ENCODE measurements at places on chromosomes 11 and 22.

DNA sequence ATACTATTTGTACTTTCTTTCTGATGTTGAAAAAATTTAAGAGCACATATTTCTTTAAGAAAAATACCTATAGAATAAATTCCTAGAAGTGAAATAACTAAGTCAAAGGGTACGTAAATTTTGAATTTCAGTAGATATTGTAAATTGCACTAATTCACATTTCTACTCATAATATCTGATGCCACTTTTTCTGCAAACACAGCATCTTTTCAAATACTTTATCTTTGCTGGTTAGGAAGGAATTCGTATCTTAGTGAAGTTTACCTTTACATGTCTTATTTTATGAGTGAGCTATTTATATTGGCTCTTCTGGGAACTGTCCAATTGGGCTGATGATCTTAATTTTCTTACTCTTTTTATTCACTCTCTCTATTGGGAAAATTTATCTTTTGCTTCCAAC, 148.2 kb downstream of the DDX10 start:
- DNase-seq: no peak

DNA sequence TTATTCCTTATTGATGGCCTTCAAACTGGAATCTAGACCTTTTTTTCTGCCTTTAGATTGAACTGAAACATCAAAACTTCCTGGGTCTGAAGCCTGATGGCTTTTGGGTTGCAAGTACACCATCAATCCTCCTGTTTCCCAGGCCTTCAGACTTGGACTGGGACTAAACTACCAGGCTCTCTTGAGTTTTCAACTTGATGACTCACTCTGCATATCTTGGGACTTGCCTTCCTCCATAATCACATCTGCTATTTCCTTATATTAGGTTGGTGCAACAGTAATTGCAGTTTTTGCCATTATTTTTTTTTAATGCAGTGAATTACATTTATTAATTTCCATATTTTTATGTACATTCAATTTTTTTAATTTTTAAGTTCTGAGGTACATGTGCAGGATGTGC, 7.0 kb downstream of the OR51B5 start:
- no peak for DNase-seq

DNA sequence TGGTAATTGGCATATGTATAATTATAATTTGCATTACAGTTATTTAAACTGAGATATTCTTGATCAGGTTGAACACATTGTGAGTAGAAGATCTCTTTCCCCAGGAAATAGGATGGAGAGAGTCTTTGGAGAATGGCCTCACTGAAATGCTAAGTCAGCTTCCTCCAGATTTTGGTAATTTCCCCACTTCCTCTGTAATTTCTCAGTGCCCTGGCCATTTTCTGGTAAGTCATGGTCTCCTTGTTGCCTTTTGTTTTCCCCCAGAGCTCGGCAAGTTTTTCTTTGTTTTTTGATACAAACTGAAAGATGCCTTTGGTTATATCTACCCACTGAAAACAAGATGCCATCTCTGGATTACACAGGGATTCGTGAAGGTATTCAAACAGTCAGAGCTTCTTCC, 12.8 kb upstream of the FBXO3 start:
- DNase-seq: no peak

- peak; percentile 81 for DNase-seq
Measured at GRCh38 chr11:2885678-2886081, at the start of gene CDKN1C. TSS of gene CDKN1C (minus strand) at chr11:2885775. CDS start at chr11:2885456, 319 bp downstream.

DNA sequence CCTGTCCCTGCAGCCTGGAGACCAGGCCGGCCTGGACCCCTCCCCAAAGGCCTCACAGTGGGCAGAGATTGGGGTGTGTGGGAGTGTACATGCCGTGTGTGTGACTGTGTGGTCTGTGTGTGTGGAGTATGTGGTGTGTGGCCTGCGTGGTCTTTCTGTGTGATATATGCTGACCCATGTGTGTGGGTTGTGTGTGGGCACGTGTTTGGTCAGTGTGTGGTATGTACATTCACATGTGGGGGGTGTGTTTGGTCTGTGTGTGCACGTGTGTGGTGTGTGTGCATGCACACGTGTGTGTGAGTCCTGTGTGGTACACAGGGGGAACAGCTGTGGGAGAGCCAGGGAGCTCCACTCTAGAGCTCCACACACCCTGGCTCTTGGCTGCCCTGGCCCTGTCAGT, 1185.1 kb downstream of the BRD1 start:
- no peak for DNase-seq

DNA sequence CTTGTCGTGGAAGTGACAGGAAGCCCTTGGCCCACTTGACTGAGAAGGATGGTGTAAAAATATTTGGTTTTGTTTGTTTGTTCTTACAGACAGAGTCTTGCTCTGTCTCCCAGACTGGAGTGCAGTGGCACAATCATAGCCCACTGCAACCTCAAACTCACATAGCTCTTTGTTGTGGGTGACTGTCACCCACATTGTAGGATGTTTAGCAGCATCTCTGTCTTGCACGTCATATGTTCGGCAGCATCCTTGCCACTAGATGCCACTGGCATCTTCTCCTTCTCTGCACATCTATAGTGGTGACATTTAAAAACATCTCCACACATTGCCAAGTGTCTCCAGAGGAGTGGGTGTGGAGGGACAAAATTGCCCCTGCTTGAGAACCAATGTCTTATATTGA, 56.8 kb downstream of the PRR5L start:
- DNase-seq: no peak

DNA sequence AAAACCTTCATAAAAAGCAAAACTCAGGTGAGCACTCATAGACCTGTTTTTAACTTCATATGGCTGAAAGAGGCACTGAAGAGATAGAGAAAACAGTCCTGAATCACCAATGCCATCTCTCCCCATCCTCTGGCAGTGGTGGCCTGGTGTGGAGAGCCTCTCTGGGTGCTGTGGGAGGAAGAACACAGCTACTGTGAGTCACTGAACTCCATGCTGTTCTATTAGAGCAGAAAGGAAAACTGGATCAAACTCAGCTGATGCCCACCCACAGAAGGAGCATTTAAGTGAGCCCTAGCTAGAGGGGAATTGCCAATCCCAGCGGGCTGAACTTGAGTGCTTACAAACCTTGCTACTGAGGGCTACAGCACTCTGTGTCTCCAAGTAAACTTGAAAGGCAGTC, 115.3 kb upstream of the SESN3 start:
- DNase-seq: no peak

- no peak for DNase-seq
Measured at GRCh38 chr11:120121336-120121735, 16.6 kb downstream of the TRIM29 start.

- DNase-seq: no peak
Measured at GRCh38 chr11:104098555-104098954, 62.1 kb downstream of the DDI1 start.

DNA sequence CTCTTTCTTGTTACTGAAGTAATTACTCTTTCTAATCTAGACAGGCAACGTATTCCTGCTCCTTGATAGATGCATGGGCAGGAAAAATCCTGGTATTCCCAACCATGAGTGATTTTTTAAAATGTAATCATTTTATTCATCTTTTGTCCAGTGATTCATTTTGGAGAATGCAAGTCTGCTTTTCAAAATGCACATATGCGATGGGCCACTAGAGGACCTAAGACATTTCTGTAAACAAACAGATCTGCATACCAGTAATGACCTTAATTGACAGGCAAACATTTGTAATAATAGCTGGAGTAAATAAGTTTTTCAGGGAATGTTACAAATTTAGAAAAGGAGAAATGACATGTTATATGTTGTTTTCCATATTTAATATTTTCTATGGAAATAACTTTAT, 1167.6 kb downstream of the JRKL start:
- peak; percentile 10 for DNase-seq

- no peak for DNase-seq
Measured at GRCh38 chr11:83042964-83043711, 28.6 kb downstream of the RAB30 start.

- no peak for DNase-seq
Measured at GRCh38 chr11:19871531-19871930, 158.9 kb downstream of the NAV2 start.

GRCh38 chr11:71266114-71266833, 13.9 kb upstream of the SHANK2 start:
- no peak for DNase-seq

- no peak for DNase-seq
Measured at GRCh38 chr22:30232716-30233218, 13.8 kb downstream of the LIF start.

- DNase-seq: no peak
Measured at GRCh38 chr11:65170058-65170534, at the start of gene SPDYC. TSS of gene SPDYC (plus strand) at chr11:65170233. CDS start at chr11:65171358, 1,125 bp downstream.

- DNase-seq: peak; percentile 30
Measured at GRCh38 chr11:128908391-128909246, 17.5 kb downstream of the KCNJ5 start.

GRCh38 chr22:19760951-19761724, 560 bp downstream of the TBX1 start:
- DNase-seq: no peak

Data from HTR-8/SVneo (cell line).